ENCODE measurements at places on chromosomes 1 and 21.

DNA sequence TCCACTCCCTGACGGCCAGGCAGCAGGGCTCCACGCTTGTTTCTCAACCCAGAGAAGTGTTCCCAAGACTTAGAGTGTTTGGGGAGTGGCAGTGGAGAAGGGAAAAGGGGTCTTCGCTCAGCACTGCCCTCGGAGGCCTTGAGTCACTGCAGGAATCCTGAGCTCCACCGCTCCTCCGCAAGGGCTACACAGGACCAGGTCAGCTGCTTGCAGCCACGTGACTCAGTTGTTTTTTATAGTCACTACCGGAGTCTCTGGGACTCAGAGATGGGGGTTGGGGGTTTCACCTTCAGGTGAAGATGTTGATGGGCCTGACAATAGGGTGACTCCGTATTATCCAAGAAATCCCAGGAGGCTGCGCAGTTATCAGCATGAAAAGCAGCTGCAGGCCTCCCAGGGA is 76.2 kb upstream of the TMEM51 start:
- DNase-seq = no peak

GRCh38 chr21:34911360-34911759 is 137.7 kb downstream of the RUNX1 start:
- DNase-seq = no peak

DNA sequence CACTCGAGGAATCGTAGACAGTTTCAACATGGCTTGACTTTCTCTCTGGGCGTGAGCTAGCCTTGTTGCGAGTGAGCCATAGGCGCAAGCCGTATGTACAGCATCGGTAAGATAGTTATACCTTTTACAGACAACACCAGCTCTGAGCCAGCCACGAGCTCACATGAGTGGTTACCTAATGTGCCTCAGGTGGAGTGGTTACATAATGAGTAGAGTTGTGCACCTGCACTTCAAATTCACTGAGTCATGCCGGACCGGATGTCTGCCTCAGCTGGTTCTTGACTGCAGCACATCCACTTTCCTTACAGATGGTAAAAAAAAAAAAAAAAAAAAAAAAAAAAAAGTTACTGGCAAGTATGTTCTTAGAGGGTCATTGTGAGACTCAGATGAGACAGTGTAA is 360.4 kb upstream of the NR5A2 start:
- DNase-seq = no peak

- DNase-seq = no peak
Observed at GRCh38 chr1:170498876-170499275, 33.1 kb upstream of the GORAB start.

DNA sequence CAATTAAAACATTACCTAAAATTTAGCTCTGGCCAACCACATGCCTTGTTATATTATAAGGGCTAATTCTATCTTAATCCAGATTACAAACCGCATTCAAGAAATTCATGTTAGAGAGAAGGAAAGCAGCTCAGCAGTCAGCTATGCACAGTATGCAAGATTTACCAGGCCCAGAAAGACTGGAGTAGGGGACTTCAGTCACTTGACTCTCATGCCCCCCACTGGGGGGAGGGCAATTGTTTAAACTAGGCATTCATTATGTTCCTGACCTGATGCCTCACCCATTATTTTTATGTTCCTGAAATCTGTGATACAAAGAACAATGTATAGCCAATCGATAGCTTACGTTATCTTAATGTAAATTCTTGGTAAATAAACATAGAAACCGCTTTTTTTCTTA is 96.9 kb downstream of the ZNF644 start:
- DNase-seq = no peak

DNA sequence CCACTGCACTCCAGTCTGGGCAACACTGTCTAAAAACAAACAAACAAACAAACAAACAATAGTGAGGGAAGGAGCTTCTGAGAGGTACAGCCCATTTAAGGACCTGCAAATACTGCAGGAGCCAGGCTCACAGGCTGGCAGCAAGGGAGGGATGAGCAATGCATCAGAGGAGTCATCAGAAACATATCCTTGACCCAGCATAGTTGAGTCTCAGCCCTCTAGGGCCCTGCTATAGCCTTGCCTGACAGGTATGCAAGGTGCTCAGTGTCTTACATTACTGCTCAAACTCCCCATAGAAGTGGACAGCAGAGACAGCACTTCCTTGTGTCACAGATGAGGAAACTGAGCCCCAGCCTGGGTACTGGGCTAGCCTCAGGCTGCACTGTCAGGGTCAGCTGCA is 7.3 kb upstream of the TTC4 start:
- no peak for DNase-seq

DNA sequence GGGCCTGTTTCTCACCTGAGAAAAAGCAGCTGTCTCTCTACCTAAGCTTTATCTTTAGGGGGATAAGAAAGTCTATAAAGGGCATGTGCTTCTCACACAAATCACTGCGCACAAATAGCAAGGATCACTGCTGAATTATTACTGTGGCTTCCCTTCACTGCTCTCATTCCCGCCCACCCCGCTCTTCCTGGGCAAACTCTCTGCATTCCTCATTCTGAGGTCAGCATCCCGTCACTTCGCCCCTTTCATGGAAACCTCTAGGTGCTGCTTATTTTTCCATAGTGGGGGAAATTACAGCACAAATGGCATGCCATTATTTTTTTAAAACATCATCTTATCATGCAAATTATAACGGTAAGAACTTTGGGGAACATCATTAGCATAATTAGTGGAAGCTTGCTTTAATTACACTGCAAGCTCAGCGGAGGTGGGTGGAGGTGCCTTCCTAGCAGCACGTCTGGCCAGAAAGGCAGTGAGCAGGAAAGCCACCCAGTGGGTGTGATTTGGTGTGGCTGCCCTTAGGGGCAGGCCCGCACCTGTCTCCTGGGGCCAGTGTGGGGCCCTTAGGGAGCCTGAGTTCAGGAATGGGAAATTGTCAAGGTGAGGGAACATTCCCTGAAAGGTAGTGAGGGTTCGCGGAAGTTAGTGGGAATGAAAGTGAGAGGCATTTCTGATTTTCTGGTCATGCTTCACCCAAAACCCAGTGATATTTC is 105.9 kb downstream of the LAMC2 start:
- DNase-seq = no peak

Data from activated naive CD8-positive, alpha-beta T cell treated with anti-CD3 and anti-CD28 coated beads for 36 hours (primary cell).